ENCODE measurements at places on chromosomes 3 and 15.

- no peak for DNase-seq
Observed at GRCh38 chr3:171984883-171985282, 54.5 kb upstream of the FNDC3B start.

- DNase-seq: no peak
Observed at GRCh38 chr3:196177567-196177966, 33.6 kb downstream of the ZDHHC19 start.

GRCh38 chr3:110749006-110749405, 322.6 kb upstream of the NECTIN3 start:
- DNase-seq: no peak

DNA sequence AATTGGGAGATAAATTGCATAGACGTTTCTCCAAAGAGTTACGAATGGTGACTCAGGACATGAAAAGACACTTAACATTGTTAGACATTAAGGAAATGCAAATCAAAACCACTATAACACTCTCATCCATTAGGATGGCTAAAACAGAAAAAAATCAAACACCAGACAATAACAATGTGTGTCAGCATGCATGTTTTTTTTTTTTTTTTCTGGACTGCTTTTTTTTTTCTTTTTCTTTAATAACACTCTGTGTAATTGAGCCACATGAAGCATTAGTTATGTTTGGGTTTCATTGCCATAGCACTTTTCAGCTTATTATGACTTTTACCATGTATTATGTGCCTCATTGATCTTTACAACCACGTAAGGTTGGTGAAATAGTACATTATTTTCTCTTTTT, 95.0 kb downstream of the NFKBIZ start:
- no peak for DNase-seq

DNA sequence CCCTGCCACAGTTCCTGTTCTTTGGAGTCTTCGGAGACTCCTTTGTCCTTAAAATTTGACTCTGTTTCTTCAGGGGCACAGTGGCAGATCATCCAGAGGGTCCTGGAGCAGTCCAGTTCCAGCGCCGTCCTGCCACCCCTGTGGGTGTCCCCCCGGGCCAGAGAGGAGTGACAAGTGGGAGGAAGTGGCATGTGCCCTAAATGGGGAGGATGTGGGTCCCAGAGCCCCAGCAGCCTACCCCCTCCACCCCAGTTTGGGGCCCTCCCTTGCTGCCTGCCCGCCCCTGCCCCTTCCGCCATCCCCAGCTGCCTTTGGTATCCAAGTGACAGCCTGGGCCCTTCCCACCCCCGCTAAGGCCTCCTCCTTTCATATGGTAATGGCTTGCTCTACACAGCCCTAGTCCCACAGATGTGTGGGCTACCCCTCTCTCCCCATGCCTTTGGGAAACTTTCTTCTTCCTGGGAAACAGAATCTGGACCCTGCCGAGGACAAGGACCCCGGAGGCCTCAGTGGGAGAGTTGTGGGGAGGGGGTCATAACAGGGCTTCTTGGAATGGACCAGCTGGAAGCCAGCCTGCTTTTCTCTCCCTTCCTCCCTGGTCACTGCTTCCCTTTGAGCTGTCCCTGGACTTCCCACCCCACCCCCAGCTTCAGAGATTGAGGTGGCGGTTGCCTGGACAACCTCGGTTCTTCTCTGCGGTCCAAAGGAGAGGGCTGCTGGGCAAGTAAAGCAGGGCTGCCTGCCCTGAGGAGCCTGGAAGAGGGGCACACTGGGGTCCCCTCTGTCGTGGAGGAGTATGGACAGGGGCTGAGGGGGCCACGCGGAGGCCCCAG, 43.2 kb downstream of the KLHL25 start:
- no peak for DNase-seq

DNA sequence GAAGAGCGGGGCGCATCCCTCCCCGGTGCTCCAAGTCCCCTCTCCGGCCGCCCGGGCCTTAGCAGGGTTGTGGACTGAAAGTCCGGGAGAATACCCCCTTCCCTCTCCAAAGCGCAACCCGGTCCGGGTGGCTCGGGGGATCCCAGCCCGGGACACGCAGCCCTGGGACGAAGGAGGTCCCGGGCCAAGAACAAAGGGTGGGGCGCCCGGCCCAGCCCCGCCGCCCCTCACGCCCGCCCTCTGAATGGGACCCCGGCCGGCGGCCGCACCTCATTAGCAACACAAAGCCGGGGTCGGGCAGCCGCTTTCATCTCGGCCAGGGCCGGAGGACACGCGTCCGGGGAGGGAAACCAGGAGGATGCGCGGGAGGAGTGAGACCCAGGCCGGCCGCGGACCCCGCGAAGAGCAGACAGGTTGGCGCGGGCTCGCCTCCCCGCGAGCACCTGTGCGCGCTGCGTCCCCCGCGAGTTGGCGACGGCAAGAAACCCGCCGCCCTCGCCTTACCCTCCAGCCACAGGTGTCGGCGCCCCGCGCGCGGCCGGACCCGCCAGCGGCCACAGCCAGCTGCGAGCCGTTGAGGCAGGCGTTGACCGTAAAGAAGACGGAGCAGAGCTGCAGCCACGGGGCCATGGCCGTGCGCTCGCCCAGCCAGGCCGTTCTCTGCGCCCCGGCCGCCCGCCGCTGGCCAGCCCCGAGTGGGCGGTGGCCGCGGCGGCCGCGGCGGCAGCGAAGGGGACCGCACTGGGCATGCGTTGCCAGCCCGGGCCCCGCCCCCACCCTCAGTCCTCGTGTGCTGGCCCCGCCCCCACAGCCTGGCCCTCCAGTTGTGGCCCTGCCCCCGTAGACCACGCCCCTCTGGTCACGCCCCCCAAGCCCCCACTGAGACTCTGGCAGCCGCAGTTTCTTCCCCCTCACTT, at the start of gene IL17RD:
Gene IL17RD (minus strand): TSS at position 697 of the 917 bp plus-strand sequence. CDS start 67 bp downstream, at position 630.
- DNase-seq: no peak

- DNase-seq: no peak
Observed at GRCh38 chr3:99413504-99413903, 224.9 kb upstream of the COL8A1 start.
